ENCODE measurements at places on chromosomes 1 and 21.

GRCh38 chr1:157301477-157302198 lies 163.4 kb upstream of the ETV3 start:
- no peak for DNase-seq

GRCh38 chr1:172902861-172903381 lies 147.8 kb downstream of the TNFSF18 start:
- peak; percentile 79 for DNase-seq

DNA sequence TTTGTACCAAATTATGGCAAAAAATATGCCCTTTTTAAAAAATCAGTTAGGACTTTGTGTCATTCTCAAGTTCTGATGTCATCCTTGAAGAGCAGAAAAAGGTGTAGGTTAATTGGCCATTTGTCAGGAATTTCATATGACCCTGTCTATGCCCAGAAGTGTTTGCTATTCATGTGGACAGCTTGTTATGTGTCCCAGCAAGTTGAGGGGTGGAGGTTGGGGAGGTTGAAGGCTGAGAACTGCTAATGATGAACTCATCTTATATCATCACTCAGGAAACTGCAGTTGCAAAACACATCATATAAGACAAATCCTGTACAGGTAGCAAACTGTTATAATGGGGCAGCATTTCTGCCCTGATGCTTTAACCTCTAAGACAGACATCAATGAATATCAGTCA lies 106.5 kb downstream of the PHTF1 start:
- DNase-seq, result no peak

GRCh38 chr1:227357171-227357926 lies 39.1 kb upstream of the CDC42BPA start:
- DNase-seq, result peak; percentile 46

DNA sequence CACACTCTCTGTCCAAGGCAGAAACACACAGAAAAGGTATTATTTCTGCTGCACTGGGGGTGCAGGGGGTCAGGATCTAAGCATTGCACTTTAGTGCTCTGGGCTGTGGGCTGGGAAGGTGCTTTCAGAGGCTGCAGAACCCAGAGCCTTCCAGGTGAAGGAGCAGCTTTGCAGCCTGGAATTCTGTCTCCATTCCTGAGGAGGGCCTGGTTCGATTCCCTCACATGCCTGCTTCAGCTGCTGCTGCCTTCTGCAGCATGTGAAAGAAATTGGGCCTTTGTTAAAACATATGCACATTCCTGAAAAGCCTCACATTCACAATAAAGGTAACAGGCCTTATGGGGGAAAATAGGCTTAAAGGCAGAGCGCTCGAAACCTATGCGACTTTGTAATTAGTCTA lies 35.9 kb downstream of the VTCN1 start:
- DNase-seq, result no peak

- no peak for DNase-seq
Measured at GRCh38 chr1:6212193-6212959, 6.5 kb downstream of the RNF207 start.

- no peak for DNase-seq
Measured at GRCh38 chr1:5996641-5997270, 4.5 kb upstream of the NPHP4 start.

- DNase-seq, result peak; percentile 50
Measured at GRCh38 chr1:20867062-20867461, 80.0 kb upstream of the HP1BP3 start.

- no peak for DNase-seq
Measured at GRCh38 chr1:41546833-41547135, 62.3 kb upstream of the EDN2 start.

- DNase-seq, result no peak
Measured at GRCh38 chr1:227880342-227880924, 65.0 kb downstream of the PRSS38 start.

DNA sequence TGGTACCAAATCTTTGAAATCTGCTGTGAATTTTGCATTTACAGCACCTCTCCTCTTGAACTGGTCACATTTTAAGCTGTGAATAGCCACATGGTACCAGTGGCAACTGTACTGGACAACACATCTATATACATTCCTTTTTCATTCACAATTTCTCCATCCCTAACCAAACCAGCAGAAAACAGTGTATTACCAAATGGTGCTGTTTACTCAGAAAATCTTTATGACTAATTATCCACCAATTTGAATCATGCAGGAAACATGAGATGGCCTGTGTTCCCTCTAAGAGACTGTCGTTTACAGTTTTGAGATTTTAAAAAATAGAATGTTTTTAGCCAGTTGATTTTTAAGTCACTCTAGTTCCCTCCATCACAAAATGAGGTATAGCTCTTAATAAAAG lies 17.6 kb upstream of the CCT8 start:
- peak; percentile 16 for DNase-seq

DNA sequence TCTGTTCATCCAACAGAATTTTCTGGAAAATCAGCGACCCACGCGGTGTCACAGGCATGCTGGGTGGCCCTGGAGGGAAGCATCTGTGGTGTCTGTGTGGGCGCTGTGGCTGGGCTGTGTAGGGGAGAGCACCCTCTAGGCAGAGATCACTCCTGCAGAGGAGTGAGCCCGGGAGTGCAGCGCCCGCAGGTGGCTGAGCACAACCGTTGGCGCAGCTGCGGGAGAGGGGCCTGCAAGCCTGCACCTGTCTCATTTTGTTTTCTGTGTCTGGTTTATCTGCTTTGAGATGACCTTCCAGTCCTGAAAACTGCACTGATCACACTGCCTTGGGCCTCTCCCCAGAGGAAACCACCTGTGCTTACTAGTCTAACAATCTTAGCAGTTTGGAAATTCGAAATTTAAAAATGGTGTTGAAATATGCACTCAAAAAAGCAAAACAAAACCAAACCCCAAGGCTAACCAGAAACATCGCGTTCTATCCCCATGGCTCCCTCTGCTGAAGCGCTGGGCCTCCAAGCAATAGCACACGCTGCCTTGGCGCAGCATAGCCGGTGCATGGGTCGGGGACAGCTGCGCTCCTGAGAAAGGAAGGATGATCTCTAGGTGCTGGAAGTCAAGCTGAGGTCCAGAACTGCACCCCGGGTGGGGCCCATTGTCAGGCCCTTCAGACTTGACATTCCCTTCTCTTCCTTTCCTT lies 4.8 kb downstream of the FAM3B start:
- no peak for DNase-seq

- no peak for DNase-seq
Measured at GRCh38 chr1:228852511-228853088, 117.3 kb downstream of the RHOU start.

DNA sequence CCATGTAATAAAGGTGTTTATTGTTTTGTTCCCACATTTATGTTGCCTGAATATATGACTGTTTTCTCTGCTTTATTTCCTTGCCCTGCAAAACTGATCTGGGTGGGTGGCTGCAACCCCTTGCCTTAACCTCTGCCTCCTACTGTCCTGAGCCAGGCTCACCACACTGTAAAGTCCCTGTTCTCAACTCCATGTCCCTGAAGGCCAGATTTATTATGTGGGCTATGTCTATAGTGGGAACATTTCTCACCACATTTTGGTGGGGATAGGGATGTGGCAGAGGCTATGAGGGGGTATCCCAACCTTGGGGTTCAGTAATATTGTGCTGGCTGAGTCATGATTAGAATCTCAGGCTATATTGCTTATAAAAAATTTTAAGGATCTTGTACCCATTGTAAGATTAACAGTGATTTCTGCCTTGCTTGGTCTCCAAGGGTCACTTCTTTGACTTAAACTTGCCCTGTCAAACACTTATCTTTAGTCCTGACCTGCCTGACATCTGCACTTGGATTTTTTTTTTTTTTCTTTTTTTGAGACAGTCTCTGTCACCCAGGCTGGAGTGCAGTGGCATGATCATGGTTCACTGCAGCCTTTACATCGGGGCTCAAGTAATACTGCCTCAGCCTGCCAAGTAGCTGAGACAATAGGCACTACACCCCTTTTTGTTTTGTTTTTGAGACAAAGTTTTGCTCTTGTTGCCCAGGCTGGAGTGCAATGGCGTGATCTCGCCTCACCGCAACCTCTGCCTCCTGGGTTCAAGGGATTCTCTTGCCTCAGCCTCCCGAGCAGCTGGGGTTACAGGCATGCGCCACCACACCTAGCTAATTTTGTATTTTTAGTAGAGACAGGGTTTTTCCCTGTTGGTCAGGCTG lies 3.6 kb downstream of the RPS8 start:
- no peak for DNase-seq

- no peak for DNase-seq
Measured at GRCh38 chr1:20473894-20474293, 12.1 kb downstream of the CAMK2N1 start.

DNA sequence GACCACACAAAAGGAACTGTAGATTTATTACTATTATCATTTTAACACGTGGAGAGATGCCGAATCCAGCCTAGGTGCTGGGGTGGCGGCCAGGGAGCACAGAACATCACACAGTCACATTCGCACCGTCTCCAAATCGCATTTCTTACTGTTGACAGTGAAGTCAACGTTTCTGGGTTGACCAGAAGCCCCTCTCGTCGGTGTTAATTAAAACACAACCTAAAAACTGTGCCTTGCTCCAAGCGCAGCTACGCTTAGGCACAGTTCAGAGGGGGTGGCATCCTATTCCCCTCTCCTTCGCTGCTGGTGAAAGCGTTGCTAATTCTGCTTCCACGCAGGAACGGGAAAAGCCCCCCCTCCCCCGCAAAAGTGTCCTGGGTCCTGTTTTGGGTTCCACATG lies 4.1 kb downstream of the RIPK4 start:
- DNase-seq, result no peak

GRCh38 chr1:111909030-111909429 lies 80.4 kb downstream of the KCND3 start:
- no peak for DNase-seq

- no peak for DNase-seq
Measured at GRCh38 chr1:56003846-56004245, 575.5 kb downstream of the PLPP3 start.

DNA sequence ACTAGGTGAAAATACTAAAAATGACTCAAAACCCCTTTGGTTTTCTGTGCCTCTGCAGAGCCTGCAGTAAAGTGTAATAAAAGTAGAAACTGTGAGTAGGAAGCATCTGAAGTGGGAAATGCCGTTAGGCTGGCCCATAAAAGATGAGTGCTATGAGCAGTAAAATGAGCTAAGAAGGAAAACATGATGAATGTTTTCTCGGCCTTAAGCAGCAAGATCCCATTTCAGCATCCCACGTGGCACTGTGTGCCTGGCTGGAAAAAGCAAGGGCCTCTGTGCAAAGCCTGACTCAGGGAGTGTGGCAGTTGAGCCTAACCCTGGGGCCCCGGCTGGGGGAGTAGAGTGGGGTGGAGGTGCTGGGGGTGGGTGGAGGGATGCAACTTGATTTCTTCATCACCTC lies 109.5 kb downstream of the TBX15 start:
- no peak for DNase-seq

DNA sequence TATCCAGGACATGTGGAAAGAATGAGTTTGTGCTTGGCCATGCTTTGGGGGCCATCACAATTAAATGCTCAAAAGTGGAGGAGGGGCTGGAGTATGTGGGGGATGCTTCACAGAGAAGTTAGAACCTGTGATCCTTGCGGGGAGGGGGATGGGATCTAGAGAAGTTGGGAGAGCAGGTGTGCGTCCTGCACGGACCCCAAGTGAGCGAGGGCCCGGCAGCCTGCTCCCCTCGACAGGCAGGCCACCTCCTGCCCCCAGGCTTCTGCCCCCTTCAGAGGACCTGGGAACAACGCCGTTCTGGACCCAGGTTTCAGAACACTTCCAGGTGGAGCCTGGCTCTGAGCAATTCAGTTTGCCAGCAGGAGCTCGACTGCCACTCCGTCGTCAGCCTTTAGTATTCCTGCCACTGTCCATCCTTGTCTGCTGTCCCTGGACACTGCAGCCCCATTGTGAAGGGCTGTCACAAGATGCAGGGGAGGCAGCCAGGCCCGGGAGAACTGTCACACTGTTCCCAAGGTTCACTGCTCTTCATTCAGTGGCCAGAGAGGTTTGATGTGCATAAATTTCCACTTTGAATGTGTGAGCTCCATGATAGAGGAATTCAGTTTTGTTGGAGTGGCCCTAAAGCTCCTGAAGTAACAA lies 112.2 kb downstream of the DHRS3 start:
- no peak for DNase-seq

DNA sequence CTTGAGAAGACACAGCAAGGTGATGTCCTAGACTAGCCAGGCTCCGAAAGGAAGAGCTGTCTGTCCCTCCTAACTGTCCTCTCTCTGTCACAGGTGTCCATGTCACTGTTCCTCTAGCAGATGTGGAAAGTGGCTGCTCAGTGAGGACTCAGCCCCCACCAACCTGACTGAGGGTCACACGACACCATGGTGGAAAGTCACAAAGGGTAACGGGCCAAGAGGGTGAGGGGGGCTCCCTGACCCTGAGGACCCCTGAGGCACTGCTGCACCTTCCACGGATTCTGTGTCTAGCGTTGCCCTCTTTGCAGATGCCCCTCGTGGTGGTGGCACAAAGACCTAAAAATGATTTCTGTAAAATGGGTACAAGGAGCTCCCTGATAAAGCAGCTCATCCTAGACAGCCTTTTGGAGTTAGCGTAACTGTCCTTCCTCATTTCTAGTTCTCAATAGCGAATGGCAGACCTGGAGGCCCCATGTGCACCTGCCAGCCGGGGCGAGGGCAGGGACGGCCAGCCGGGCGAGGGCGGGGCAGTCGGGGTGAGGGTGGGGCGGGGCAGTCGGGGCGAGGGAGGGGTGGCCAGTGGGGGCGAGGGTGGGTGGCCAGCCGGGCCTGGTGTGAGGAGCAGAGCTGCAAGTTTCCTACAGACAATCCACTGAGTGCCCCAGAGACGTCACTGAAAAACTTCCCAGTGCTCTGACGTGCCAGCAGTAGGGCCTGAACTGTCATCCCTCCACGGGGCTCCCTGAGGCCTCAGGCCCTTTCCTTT lies 23.4 kb downstream of the POFUT2 start:
- DNase-seq, result no peak

DNA sequence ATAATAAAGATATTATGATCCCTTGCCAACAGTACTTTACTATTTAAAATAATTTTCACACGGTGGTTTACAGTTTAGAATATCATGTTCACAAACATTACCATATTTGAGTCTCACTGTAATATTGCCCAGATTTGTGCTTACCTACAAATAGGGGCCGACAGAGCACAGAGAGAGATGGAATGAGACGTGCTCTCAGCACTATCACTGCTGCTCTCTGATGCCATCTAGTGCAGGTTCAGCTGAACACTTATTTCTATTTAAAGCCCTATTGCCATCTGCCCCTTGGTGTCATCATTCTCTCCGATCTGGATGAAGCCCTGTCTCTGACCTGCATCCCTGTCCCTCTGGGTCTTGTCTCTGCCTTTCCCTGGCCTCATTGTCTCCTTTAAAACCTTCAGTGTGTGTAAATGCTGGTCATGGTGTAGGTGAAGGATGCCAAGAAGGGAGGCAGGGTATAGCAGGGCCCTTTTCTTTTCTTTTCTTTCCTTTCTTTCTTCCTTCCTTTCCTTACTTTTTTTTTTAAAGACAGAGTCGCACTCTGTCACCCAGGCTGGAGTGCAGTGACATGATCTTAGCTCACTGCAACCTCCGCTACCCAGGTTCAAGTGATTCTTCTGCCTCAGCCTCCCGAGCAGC lies 6.9 kb upstream of the GPATCH4 start:
- DNase-seq, result peak; percentile 43

Data from AG09319 (cell line).